H9 (cell line): ENCODE measurements at places on chromosomes 2 and 18.

DNA sequence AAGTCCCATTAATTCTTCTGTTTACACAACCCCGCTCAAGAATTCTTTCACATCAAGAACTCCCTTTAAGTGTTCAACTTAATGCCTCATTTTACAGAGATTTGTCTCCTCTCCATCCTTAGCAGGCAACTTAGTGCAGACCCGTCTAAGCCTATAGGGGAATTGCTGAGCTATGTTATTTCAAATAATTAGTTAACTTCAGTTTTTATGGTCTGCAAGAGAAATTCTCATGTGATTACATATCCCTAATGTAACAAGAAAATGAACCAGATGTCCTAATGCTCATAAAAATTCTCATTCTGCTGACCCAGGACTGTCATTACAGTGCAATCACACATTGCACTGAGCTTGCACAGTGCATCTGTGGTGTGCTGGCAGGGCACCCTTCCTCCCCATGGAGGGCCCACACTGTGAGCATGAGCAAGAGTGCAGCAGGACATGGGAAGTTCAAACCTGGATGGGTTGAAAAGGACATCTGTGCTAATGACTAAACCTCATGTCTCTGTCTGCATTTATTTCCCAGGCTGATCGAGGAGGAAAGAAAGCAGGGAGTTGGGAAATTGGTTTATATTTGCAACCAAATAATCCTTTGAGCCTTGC is 97.1 kb downstream of the COL5A2 start:
- no peak for DNase-seq

- no peak for DNase-seq
These were observed 33.5 kb upstream of the METAP1D start for GRCh38 chr2:171966235-171966634.

- DNase-seq = no peak
These were observed 264.1 kb downstream of the RPIA start for GRCh38 chr2:88955607-88956006.

- peak; percentile 86 for DNase-seq
These were observed at the start of gene SNRNP200 for GRCh38 chr2:96305091-96305978. TSS of gene SNRNP200 (minus strand) at chr2:96305546. CDS start at chr2:96305437, 109 bp downstream.

DNA sequence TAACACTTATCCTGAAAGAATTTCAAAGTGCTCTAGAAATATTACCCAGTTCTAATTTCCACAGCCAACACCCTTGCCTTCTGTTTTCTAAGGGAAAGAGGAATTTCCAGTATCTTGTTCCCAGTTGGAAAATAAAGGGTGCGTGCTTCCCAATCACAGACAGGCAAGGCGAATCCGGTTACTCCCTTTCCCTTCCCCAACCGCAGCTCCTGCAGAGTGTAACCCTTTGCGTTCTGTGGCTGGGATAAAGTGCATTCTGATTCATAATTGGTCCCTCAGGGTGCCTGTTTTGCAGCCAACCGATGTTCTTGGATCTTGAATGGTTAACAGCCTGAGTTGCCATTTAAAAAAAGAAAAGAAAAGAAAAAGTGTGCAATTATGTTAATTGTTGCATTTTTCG is 40.6 kb upstream of the PGAP1 start:
- no peak for DNase-seq

GRCh38 chr2:129199501-129199900 is 780.0 kb upstream of the RAB6C start:
- DNase-seq = no peak

GRCh38 chr18:60812921-60813320 is 440.3 kb upstream of the MC4R start:
- DNase-seq = no peak

GRCh38 chr2:60054571-60055340 is 498.7 kb downstream of the BCL11A start:
- no peak for DNase-seq

DNA sequence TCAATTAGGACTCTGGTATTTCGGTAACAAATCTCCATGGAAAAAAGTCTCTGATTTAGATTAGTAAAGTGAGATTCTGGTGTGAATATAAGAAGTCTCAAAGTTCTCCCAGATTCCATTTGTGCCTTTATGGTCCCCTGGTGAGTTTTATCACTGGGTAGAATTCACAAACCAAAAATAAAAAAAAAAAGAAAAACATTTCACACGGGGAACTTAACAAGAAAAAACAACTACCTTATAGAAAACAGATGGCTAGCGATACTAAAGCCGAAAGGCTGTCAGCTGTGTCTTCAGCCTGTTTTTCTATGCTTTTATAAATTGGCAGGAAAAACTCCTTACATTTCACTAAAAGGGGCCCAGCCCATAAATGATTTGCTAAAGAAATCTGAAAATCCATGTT is 50.6 kb downstream of the COL5A2 start:
- DNase-seq = no peak

DNA sequence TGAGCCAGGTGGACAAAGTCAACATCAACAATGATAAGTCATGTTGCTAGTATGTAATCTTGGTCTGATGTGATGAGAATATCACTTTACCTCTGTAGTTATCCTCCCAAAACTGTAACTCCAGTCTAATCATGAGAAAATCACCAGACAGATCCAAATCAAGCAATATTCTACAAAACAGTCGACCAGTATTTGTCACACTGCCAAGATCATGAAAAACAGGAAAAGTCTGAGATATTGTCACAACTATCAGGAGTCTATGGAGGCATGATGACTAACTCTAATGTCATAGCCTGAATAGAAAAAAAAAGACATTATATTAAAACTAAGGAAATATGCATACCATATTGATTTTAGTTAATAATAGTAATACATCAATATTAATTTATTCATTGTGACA is 1883.3 kb upstream of the CELF4 start:
- DNase-seq = no peak

GRCh38 chr2:236628981-236629605 is 59.5 kb downstream of the ACKR3 start:
- DNase-seq = no peak

- no peak for DNase-seq
These were observed 329.2 kb downstream of the GULP1 start for GRCh38 chr2:188620916-188621315.

DNA sequence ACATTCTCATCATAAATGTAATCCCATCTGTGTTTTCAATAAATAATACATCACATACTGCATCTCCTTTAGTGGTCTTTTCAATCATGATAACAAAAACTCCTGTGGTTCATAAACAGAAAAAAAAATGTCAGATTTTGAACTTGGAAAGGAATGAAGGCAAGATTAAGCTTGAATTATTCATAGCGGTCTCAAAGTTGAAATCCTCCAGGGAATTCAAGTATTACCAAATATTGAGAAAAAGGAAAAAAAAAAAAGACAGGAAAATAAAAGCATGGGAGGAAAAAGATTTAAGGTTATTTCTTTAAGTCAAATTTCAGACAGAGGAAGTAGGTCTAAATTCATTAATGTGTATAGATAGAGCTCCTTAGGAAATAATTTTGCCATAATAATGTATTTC is 92.1 kb downstream of the COLEC12 start:
- no peak for DNase-seq

GRCh38 chr18:10265560-10266333 is 188.7 kb upstream of the APCDD1 start:
- no peak for DNase-seq

- no peak for DNase-seq
These were observed 93.8 kb downstream of the TSN start for GRCh38 chr2:121849236-121849635.

- no peak for DNase-seq
These were observed 2.1 kb downstream of the FBLN7 start for GRCh38 chr2:112140205-112140802.

DNA sequence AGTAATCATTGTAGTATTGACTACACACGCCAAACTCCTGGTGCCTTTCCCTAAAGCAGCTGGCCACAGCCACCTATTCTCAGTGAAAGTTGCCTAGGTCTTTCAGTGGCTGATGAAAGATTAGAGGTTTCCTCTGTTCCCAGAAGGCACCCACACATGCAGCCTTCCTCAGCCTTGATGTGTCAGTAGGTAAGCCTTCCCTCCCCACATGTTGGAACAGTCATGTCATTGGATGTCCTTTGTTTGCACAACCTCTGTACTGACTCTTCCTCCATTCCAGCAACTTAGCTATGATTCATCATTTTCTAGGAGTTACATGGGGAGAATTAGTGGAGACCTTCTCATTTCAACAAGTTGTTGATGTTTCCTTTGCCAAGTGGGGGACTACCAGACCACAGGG is 630.8 kb upstream of the SLC39A10 start:
- no peak for DNase-seq

DNA sequence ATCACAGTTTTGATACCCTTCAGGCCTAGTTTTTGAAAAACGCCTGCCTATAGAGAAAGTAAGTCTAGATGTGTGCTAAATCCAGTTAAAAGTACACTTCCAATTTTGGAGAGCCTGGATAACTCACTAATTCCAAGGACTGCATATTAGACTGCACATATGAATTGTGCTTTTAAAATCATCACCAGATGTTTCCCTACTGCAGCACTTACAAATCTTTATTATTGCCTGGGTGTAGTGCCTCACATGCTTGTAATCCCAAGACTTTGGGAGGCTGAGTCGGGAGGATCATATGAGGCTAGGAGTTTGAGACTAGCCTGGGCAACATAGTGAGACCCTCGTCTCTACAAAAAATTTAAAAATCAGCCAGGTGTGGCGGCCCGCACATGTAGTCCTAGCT is 35.9 kb upstream of the HTR2B start:
- no peak for DNase-seq

- no peak for DNase-seq
These were observed 19.6 kb downstream of the ANO7 start for GRCh38 chr2:241208058-241208457.

GRCh38 chr18:61951396-61951795 is 58.6 kb upstream of the RNF152 start:
- DNase-seq = no peak

- no peak for DNase-seq
These were observed 384.6 kb downstream of the STK39 start for GRCh38 chr2:167862782-167863181.

GRCh38 chr2:216858312-216858711 is 1.6 kb downstream of the TNP1 start:
- no peak for DNase-seq

DNA sequence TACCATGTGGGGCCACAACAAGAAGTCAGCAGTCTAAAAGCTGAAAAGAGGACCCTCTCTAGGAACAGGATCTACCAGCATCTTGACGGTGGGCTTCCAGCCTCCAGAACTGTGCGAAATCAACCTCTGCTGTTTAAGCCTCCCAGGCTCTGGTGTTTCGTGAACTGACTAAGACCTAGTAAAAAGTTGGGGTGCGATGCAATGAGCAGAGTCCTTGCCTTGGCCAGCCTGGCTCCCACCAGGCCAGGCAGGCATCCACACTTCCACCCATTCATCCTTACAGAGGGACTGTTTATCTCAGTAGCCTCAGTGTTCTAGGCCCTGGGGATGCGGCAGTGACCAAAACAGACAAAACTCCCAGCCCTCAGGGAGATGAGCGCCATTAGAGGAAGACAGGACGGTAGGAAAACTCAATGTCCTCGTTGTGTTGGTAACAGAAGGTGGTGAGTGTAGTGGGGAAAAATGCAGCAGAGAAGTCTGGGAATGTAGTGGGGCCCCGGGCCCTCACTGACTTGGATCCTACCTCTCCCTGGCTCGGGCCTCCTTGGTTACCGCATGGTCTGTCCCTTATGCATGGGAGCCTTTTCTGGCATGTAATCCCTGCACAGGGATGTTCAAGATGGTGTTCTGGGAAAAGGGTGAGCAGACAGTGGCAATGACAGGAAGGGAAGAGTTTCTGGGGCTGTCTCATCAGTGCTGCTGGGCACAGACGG is 271.8 kb upstream of the HS6ST1 start:
- no peak for DNase-seq

GRCh38 chr18:75408554-75409506 is 18.7 kb downstream of the SMIM21 start:
- no peak for DNase-seq

DNA sequence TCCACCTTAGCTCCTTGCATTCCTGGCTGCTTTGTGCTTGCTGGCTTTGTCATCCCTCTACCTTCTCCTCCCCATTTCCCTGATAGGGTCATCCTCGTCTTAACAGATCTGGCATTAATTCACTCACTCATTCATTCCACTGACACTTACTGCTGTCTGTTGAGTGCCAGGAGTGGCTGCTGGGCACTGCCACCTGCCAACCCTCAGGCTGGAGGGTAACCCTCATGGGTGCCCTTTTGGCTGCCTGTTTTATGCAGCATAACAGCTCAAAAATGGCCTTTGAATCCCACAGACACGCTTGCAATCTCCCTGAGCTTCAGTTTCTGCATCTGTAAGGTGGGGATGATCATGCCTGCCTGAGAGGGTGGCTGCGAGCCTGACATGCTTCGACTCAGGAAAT is 25.2 kb downstream of the FHOD3 start:
- DNase-seq = peak; percentile 18

GRCh38 chr2:112772322-112772721 is 7.9 kb upstream of the CKAP2L start:
- no peak for DNase-seq

DNA sequence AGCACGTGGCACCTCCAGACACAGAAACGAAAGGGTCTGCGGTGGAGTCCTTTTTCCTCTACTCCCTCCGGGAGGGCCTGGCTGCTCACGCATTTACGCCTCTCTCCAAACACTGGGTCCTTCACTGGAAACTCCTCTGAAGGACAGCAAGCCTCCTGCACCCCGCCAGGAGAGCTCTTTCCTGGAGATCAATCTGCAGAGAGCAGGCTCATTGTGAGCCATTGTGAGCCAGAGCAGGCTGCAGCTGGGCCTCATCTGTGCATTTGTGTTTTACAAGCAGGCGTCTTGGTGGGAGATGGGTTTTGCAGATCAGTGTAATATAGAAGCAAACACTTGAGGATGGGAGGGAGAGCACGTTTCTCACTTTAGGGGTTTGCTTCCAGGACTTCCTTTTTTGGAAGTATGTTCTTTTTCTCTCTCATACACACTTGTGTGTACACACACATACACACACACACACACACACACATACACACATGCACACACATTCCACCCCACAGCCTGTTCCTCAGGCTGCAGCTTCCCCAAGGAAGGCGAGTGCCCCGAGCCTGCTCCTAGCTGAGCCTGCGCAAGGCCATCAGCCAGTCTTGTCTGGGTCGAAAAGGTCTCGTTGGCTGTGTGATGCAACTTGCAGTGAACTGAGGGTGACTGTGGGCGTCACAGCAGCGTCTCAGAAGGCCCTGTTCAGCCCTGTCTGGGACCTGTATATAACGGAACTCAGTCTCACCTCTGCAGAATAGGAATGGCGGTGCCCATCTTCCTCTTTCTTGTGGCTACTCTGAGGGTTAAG is 163.5 kb downstream of the GLI2 start:
- DNase-seq = no peak

GRCh38 chr18:41150316-41150715 is 804.7 kb upstream of the PIK3C3 start:
- no peak for DNase-seq

GRCh38 chr2:159459279-159459678 is 157.1 kb downstream of the BAZ2B start:
- DNase-seq = no peak

GRCh38 chr18:25927830-25928229 is 162.6 kb downstream of the SS18 start:
- no peak for DNase-seq

DNA sequence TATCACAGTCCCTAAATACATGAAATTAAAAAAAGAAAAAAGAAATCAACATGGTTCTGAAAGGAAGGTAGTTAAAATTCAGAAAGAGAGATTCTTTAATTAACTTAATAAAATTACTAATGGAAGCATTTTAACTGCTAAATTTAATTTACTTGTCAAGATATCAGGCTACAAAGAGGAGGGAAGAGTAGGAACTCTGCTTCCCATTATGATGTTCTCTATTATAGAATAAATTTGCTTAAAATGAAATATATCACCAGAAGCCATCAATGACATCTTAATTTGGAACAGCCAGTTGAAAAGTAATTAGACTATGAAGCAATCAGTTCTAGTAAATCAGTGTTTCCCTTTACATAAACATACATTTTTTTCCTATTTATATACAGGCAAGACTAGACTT is 611.8 kb upstream of the FANCL start:
- no peak for DNase-seq
